Progenitor cell of endocrine pancreas (in vitro differentiated cells): ENCODE measurements at places on chromosomes 5 and 9.
A peak's percentile ranks its signal among the peaks of the same experiment; 100 is the strongest.

DNA sequence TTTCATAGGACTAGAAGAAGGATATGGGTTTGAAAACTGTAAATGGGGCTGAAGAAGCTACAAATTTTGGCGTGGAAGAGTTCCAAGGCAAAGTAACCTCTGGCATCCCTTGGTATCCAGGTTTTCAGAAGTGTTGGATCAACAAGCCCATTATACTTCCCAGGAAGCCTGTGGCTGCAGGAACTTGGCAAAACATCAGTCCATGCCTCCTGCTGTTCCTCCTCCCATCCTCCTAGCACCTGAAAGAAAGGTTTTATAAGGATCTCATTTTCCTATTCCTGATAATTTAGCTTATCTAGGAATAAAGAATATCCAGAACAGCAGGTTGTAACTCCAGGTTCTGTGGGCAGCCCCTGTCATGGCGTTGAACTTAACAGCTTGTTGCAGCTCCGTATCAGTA lies 72.5 kb upstream of the LPAR1 start:
- H3K27ac ChIP-seq: no peak overlapping the region
- no peak overlapping the region for H3K4me3 ChIP-seq
- DNase-seq: no peak
- H3K4me1 ChIP-seq: no peaks in the 10 kb centered on the region

DNA sequence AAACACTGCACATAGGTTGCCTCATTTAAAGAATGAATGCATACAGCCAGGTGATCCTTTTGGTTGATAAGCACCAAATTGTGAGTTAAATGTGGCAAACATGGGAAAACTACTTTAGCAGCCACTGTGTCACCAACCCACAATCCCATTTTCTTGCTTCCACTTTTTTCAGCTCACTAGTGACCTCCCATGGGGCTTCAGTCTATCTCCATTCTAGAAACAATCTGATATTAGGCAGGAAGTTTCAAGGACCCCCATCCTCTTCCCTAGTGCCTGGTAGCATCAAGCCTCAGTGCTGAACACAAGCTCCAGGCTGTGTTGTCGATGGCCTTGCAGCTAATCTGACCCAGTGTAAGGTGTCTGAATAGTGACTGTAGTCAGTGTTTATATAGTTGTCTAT lies 66.2 kb downstream of the PLPPR1 start:
- DNase-seq: no peak
- H3K4me1 ChIP-seq: peaks cover 11% of the 10 kb centered on the region
- peaks cover 3% of the 10 kb centered on the region for H3K27me3 ChIP-seq

DNA sequence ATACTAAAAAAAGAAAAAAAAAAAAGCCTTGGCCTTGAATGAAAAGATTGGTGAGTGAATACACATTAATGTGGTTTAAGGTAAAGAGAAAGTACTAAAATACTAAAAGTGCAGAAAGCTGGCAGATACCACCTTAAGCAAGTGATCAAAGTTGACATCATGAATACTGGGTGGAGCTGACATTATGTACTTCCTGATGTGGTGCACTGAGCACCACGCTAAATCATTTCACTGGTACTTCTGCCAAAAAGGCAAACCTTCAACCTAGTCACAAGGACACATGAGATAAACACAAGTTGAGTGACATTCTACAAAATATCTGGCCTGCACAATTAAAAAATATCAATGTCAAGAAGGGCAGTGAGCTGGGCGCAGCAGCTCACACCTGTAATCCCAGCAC lies 33.8 kb upstream of the PANK3 start:
- no peak overlapping the region for H3K4me3 ChIP-seq
- DNase-seq: no peak
- H3K4me1 ChIP-seq: peaks cover 4% of the 10 kb centered on the region
- H3K36me3 ChIP-seq: no peaks in the 10 kb centered on the region
- no peak overlapping the region for H3K27ac ChIP-seq

- H3K4me3 ChIP-seq: no peak overlapping the region
- no peak overlapping the region for H3K27ac ChIP-seq
- peak; percentile 10 for DNase-seq
- peaks cover 2% of the 10 kb centered on the region for H3K36me3 ChIP-seq
- H3K27me3 ChIP-seq: no peaks in the 10 kb centered on the region
- H3K4me1 ChIP-seq: no peaks in the 10 kb centered on the region
These were observed 5.7 kb downstream of the MAMDC4 start for GRCh38 chr9:136857581-136858412.

DNA sequence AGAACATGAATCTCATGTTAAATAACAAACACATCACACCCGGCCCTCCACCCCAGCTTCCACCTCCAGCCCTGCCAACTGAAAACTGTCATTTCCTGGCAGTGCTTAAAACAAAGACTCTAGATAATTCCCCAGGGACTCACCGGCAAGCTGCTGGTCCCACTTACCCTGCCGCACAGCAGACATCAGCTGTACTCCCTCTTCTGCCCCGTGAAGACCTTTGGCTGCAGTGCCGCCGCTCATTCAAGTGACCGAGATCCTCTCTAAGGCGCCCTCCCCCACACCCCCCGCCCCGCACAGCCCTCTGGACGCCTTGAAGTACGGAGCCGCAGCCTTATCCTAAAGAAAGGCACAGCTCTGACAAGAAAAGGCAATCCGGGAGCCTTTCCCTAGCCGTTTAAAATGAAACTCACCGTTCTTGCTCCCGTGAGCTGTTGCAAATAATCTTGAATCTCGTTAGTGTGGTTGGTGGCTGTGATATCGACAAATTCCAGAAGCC lies 434 bp downstream of the GLRX start:
- peak overlapping the region; percentile 92 for H3K27ac ChIP-seq
- H3K4me3 ChIP-seq: peak overlapping the region; percentile 88
- no peak for DNase-seq
- H3K27me3 ChIP-seq: peaks cover under 1% of the 10 kb centered on the region
- no peaks in the 10 kb centered on the region for H3K36me3 ChIP-seq
- H3K4me1 ChIP-seq: peaks cover 32% of the 10 kb centered on the region

GRCh38 chr9:16732546-16732945 lies 137.9 kb downstream of the BNC2 start:
- H3K27me3 ChIP-seq: peaks cover 32% of the 10 kb centered on the region
- H3K4me3 ChIP-seq: no peak overlapping the region
- H3K4me1 ChIP-seq: peaks cover 21% of the 10 kb centered on the region
- DNase-seq: no peak
- H3K27ac ChIP-seq: no peak overlapping the region

DNA sequence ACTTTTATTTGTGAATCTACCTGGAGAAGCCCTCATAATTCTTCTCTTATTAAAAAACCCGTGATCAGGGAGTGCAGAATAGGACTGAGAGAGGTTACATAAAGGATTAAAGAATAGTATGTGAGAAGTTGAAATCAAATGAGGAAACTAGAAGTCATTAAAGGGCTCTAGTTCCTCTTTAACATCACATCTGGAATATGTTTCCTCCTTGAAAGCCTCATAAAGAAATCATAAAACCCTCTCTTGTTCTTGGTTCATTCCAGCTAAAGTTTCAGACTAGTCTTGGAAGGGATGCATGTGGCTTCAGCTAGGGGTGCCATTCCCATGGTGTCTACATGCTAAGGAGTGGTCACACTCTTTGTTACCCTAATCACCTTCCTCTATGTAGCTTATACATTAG lies 5.7 kb upstream of the C5orf46 start:
- no peak for DNase-seq
- H3K27me3 ChIP-seq: no peaks in the 10 kb centered on the region
- H3K4me3 ChIP-seq: no peak overlapping the region
- H3K36me3 ChIP-seq: no peaks in the 10 kb centered on the region
- no peak overlapping the region for H3K27ac ChIP-seq

GRCh38 chr5:134541736-134542376 lies 16.4 kb downstream of the JADE2 start:
- H3K4me3 ChIP-seq: no peak overlapping the region
- H3K27ac ChIP-seq: no peak overlapping the region
- peaks cover under 1% of the 10 kb centered on the region for H3K4me1 ChIP-seq
- peak; percentile 75 for DNase-seq

GRCh38 chr9:82560457-82560904 lies 502.5 kb downstream of the RASEF start:
- H3K4me1 ChIP-seq: peaks cover 34% of the 10 kb centered on the region
- DNase-seq: no peak
- H3K27ac ChIP-seq: peak overlapping the region; percentile 83
- H3K36me3 ChIP-seq: peaks cover 1% of the 10 kb centered on the region
- H3K27me3 ChIP-seq: no peaks in the 10 kb centered on the region

GRCh38 chr9:115992834-115993233 lies 160.8 kb upstream of the PAPPA start:
- peaks cover 1% of the 10 kb centered on the region for H3K4me1 ChIP-seq
- H3K27ac ChIP-seq: no peak overlapping the region
- no peaks in the 10 kb centered on the region for H3K36me3 ChIP-seq
- no peaks in the 10 kb centered on the region for H3K27me3 ChIP-seq

DNA sequence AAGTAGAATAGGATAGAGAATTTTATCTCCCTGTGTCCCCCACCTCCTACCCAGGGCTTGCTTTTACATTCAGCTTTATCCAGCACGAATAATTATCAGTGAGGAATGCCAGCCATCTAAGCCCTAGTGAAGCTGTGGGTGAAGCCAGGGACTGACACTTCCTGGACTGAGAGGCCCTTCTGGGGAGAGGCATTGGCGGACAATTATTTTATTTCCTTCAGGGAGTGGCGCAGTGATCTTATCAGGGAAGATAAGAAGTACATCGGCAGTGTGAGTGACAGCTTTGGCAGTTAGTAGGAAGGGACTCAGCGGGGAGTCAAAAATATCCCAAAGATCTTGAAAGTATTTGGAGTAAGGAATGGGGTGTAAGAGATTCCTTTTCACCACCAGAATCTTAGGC lies 34.9 kb upstream of the RPS23 start:
- peaks cover 10% of the 10 kb centered on the region for H3K36me3 ChIP-seq
- peaks cover 2% of the 10 kb centered on the region for H3K27me3 ChIP-seq

- DNase-seq: no peak
- H3K36me3 ChIP-seq: peaks cover 2% of the 10 kb centered on the region
- H3K27ac ChIP-seq: peak overlapping the region; percentile 91
- no peaks in the 10 kb centered on the region for H3K27me3 ChIP-seq
These were observed 2.3 kb downstream of the MEGF9 start for GRCh38 chr9:120711841-120712538.

DNA sequence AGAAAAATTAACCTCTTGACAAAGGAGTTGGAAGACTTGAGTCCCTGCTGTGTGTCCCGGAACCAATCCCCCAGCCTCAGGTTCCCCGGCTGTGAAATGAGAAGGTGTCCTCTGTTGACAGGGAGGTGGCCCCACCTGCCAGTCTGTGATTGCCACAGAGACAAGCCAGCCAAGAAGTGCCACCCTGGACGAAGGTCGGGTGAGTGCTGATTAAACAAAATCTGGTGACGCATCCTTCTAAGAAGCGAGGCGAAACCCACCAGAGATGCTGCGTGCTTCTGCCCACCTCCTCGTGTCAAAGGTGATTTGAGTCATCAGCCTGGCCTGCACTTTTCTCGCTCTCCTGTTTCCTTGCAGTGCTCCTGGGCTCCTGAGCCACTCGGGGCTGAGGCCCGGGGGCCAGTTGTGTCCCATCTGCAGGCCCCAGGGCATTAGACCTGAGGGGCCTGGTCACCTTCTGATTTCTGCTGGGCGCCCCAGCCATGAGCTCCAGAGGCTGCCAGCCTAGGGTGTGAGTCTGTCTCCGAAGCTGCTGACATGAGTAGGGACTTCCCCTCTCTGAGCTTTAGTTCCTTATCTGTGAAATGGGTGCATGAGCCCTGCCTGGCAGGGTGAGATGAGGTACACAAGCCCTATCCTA lies 28.7 kb downstream of the NEK6 start:
- no peaks in the 10 kb centered on the region for H3K27me3 ChIP-seq
- no peak overlapping the region for H3K4me3 ChIP-seq
- no peaks in the 10 kb centered on the region for H3K4me1 ChIP-seq

GRCh38 chr5:150544611-150545219 lies 36.8 kb downstream of the NDST1 start:
- no peak overlapping the region for H3K4me3 ChIP-seq
- no peak overlapping the region for H3K27ac ChIP-seq
- H3K27me3 ChIP-seq: no peaks in the 10 kb centered on the region

DNA sequence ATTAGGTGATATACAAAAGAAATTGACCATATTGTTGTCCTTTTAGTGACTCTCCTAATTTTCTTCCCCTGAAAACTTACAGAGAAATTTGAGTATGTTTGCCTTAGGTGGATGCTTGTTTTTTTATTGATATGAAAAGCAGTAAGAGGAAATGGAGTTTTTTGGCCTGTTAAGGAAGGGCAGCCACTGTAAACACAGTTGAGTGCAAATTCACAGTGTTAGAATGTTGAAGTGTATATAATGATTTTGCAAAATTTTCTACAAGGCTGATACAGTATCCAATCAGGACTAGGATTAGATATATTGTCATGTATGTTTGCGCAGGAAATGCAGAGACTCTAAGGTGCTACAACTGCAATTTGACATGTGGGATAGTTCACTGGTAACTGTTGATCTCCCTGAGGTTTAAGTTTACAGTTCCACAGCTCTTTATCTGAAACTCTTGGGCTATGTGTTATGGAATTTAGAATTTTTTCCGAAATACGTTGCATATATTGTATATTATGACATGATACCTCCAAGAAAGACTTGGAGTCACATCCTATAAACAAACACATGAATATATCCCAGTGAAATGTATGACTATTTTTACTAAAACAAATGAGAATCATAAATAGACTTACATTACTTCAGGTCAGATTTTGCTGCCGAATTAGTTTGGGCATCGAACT lies 62.5 kb downstream of the FXN start:
- no peak overlapping the region for H3K4me3 ChIP-seq
- no peaks in the 10 kb centered on the region for H3K27me3 ChIP-seq
- peak overlapping the region; percentile 56 for H3K27ac ChIP-seq

DNA sequence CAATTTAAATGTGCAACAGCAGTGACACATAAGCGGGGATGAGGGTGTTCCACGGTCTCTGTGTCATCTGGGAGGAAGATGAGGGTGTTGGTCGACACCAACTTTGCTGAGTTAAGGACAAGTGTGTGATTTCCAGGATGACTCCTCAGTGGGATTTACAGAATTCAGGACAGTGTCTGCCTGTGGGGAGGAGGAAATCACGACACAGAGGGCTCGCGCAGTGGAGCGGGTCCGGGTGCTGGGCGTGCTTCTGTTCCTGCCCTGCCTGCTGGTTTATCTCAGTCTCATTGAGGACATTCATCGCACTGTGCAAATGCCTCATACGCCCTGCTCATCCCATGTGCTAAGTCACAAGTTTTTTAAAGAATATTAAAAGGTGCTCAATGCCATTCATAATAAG lies 73.7 kb upstream of the ADAMTS2 start:
- no peaks in the 10 kb centered on the region for H3K36me3 ChIP-seq
- DNase-seq: no peak
- H3K27me3 ChIP-seq: peaks cover 13% of the 10 kb centered on the region
- H3K4me1 ChIP-seq: no peaks in the 10 kb centered on the region
- H3K4me3 ChIP-seq: no peak overlapping the region
- no peak overlapping the region for H3K27ac ChIP-seq
